ENCODE measurements at places on chromosomes 4 and X.

GRCh38 chr4:138225477-138225876 lies 16.7 kb downstream of the SLC7A11 start:
- DNase-seq = no peak

DNA sequence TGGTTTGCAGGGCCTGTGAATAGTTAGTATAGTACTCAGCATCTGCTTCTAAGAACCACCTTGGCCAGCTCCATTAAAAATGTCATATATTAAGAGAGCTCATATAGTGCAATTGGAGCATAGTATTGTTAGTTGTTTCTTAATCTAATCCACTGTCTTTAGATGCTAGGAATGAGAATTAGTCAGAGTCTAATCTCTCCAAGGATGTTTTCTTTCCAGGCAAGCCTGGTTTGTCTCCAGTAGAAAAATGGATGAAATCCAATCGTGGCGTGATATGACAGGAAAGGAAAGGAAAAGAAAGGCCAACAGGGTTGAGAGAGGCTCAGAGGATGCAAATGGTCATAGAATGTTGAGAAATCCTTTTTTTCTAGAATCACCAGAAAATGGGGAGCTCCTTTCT lies 15.0 kb upstream of the TMEM164 start:
- no peak for DNase-seq

DNA sequence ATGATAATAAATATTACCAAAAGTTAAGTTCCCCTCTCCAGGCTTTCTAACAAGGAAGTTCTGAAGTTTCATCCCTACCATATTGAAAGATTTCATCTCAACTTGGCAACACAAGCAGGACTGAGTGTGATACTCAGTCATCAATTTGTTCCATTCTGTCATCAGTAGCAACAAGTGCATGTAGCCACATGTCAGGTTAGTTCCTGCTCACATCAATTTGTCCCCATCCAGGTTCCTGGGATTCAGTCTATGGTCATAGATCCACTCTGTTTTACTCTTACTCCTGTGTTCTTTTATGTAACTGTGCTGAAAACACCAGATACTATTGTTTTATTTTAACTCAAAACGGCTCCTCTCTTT lies 22.2 kb downstream of the SMPX start:
- DNase-seq = no peak

DNA sequence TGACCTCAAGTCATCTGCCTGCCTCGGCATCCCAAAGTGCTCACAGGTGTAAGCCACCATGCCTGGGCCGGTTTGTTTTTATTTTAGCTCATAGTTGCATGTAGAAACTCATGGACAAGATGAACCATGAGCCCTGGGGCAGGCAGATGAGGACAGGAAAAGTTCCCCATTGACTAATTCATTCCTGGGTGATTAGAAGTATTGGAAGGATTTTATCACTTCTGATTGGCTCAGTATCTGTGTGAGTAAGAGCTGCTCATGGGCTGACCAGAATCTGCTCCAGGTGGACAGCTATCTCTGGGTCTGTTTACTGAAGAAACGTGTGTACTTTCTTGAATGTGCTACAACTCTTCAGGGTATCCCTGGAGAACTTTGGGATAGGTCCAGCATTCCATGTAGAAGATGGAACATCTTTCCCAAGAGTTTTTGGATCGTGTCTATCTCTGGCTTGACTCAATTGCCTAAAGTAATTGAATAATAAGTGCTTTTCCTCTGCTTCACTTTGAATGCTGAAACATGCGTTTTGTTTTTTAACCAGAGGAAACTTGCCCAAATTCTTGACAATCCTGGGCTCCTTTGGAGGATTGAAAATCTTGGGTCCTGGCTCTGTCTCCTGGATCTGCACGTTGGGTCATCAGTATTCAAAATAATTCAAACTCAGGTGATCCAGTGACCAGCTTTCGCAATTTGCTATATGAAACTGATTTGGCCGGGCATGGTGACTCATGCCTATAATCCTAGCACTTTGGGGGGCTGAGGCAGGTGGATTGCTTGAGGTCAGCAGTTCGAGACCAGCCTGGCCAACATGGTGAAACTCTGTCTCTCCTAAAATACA lies 88.6 kb upstream of the DHRSX start:
- DNase-seq = no peak

Data from activated T-helper 1 cell treated with anti-CD3 and anti-CD28 coated beads, Interleukin-2, amount 50 U/mL, for 16 hours (primary cell).